Iris pigment epithelial cell (primary cell): ENCODE measurements at places on chromosomes 2 and 18.

- no peak for DNase-seq
These were observed 75.5 kb downstream of the COPS8 start for GRCh38 chr2:237161189-237161588.

- no peak for DNase-seq
These were observed 9.3 kb upstream of the GPR35 start for GRCh38 chr2:240615820-240616547.

DNA sequence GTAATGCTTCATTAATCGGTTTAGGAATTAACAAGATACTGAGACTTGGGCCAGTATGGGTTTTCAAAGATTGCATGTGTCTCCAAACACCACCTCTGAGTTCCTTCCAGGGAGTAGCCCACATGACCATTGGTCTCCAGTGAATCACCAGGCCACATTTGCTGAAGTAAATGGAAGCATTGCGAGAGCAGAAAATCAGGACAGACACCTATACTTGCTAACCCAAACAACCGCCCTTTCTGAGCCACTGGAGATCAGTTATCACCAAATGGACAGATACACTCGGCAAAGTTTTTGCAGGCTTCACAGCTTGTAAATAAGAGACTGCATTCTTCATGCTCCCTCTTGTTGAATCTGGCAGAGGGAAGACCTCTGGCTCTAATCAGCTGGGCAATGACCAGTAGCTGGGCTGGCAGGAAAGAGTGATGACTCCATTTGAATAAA is 40.9 kb downstream of the GATA6 start:
- peak; percentile 54 for DNase-seq

- no peak for DNase-seq
These were observed 22.9 kb downstream of the COA5 start for GRCh38 chr2:98585386-98585785.

GRCh38 chr2:205713086-205713485 is 30.8 kb downstream of the NRP2 start:
- DNase-seq = no peak

- DNase-seq = no peak
These were observed 236.5 kb downstream of the CELF4 start for GRCh38 chr18:37328946-37329719.

GRCh38 chr2:186544255-186544675 is 45.6 kb upstream of the ITGAV start:
- DNase-seq = peak; percentile 89

- DNase-seq = peak; percentile 71
These were observed 522 bp upstream of the ZNF407 start for GRCh38 chr18:74597034-74597661.

DNA sequence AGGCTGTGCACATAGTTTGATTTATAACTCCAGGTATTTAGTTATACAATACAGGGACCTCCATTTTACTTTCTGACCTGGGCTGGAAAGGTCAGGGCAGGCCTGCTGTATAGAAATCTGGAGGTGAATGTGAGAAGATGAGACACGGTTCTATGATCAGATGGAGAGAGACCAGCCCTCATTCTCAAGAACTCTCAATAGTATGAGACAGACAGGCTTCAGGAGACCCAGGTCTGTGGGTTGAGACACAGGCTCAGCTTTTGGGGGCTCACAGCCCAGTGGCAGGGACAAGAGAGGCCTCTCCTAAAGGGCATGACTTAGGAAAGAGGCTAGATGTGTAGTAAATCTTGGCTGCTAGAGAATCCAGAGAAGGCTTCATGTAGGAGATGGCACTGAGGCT is 719 bp upstream of the ATP6V1B1 start:
- DNase-seq = no peak

DNA sequence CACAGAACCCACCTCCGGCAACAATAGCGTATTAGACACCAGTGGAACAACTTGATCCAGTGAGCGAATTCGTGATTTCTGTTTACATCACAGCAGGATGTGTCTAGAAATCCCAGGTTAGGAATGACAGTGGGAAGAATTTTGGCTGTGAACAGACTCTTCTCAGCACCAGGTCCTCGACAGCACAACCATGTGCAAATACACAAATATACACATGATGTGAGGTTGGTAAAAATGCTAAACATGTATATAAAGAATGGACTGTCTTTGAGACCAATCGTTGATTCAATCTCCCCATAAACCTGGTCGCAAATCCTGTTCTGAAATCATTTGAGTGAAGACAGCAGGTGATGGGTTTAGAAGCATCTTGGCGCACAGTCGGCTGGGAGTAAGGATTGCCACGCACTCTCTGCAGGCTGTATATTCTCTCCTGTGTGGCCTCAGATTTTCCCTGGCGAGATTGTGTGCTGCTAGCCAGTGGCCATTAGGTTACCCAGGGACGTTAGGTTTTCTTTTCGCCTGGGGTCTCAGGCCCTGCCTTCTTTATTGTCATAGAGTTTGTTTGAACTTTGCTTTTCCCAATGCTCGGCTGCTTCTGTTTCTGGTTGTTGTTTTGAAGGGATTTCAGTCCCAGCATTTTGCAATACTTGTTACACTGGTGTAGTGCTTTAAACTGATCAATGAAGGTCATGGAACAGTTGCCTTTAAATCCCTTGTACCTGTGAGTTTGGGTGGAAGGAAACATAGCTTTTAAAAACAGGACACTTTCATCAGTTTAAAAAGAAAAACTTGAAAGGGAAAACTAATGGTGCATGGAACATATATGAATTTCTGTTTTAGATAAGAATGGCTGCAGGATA is 147.3 kb downstream of the ALPK2 start:
- no peak for DNase-seq
